Fibroblast of upper back skin (primary cell): ENCODE measurements at places on chromosomes 5 and 9.

- DNase-seq: peak; percentile 39
These were observed 14.3 kb upstream of the GPX3 start for GRCh38 chr5:151005950-151006576.

DNA sequence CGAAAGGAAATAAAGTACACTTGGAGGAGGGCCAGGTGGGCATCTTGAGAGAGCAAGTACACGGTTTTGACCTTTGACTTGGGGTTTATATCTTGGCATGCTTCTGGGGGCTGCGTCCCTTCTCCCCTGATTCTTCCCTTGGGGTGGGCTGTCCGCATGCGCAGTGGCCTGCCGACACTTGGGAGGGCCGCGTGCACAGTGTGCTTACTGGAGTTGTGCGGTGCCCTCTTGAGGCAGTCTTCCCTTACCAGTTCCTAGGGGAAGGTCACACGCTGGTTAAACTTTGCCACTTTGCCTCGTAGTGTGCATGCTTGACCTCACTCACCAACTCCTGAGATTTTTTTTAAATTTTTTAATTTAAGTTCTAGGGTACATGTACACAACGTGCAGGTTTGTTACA, 4.3 kb upstream of the CLPTM1L start:
- no peak for DNase-seq

GRCh38 chr9:112443200-112443599, 43.4 kb upstream of the KIAA1958 start:
- DNase-seq: peak; percentile 8

DNA sequence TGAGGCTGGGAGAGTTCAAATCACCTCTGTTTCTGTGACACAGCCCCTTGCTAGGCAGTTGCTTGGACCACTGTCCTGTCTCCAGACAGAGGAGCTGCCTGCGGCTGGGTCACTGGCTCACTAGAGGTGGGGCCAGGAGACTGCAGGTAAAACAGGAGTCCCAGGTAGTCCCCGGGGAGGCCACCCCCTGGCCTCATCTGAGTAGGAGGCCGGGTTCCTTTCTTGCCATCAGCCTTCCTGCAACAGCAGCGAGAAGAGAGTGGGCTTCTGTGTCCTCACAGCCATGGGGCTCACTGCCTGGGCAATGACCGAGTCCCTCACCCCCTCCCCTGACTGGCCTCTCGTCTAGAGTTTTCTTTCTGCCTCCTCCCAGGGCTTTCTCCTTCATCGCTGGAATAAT, 197.5 kb downstream of the CDK5RAP2 start:
- DNase-seq: no peak

GRCh38 chr5:176381979-176382378, 6.4 kb downstream of the NOP16 start:
- no peak for DNase-seq

GRCh38 chr9:15361737-15362136, 54.7 kb upstream of the TTC39B start:
- DNase-seq: no peak

- peak; percentile 30 for DNase-seq
These were observed 43.4 kb upstream of the HAPLN1 start for GRCh38 chr5:83764101-83764500.

DNA sequence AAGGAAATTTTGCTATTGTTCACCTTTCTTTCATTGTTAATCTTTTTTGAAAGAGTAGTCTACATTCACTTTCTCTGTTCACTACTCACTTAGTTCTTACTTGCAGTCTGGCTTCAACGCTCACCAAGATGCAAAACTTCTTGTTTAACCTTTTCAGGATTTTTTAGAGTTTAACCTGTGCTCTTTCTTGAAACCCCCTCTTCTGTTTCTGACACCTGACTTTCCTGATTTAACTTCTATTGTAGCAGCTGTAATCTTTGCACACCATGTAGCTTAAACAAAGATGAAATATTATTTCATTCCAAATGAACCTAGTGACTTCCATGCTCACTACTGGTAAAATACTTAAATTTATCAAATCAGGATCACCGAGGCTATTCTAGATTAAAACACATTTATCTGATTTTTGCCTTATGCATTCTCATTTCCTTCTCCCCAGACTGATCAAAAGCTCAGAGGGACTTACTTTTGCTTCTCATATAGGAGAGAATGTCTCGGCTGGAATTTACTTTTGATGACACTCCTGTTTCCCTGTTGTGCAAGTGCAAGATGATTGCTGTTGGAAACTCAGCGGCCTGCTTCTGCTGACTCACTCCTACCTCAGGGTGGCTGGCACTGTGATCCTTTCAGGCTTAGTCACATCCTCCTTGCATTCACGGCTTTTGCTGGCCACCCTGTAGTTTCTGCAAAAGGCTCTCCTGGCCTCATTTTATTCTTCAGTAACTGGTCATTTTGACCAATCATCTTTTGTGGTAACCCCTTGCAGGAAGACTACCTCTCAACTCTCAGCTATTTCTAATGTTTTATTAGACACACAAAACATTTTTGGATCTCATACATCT, 109.3 kb upstream of the IFNE start:
- DNase-seq: peak; percentile 99

DNA sequence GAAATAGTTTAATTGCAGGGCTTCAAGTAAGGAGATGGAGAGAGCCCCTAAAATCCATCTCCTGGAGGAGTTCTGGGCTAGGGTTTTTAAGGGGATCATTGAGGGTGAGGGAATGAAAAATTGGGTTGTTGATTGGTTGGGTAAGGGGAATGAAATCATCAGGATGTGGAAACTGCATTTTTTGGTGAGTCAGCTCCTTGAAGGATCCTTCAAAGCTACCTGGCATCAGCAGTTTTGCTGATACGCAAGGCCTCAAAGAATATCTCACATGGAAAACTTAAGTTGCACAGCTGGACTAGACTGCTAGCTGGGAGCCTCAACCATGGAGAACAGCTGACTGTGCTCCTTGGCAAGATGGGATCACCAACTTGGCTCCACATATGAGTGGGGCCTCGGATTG, 136.7 kb downstream of the FGF10 start:
- DNase-seq: no peak

GRCh38 chr5:174528821-174529544, 195.4 kb upstream of the MSX2 start:
- DNase-seq: no peak

DNA sequence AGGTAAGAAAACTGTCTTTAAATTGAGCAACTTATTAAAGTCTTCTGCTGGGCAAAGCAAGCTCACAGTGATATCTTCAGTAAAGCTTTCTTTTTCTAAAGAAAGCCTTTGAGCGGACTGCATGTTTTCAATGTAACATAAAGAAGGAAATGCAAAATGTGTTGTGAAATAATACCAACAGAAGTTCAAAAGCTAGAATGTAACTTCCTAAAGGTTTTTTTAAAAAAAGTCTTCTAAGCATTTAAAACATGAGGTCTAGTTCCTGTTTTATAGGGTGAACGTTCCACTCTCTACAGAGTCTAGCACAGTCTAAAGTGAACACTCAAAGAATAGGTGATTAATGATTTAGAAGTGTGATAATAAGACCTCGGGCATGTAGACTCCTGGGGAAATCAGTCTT, 62.9 kb downstream of the DENND1A start:
- DNase-seq: no peak

GRCh38 chr5:136425921-136426320, 60.6 kb upstream of the TRPC7 start:
- no peak for DNase-seq

DNA sequence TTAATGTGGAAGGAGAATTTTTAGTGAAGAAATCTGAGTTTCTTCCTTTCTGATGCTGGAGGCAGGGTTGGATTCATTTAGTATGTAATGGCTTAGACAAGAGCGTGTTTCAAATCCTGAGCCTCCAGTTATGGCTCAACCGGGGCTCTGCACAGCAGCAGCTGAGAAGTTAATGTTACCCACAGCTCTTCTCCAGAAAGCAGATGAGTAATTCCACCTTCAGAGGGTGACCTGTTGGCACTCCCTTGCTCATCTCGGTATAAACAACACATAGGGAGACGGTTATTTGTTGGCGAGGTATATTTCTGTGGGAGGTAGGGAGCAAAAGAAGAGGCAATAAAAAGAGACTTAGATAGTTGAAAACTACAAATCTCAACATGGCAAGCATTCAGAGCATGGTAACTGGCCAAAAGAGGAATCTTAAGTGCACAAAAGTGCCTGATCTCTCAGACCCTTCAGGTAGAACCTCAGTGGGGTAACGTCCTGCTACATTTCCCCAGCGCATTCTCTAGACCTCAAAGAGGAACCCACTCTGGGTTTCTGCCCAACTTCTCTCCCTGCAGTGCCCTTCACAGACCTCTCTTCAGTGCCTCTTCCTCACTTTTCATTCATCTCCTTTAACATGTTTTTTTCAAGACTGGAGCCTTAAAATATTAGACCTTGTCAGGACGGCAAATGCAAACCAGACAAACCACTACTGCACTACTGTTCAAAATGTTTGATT, 417.5 kb upstream of the ADAMTSL1 start:
- DNase-seq: no peak

DNA sequence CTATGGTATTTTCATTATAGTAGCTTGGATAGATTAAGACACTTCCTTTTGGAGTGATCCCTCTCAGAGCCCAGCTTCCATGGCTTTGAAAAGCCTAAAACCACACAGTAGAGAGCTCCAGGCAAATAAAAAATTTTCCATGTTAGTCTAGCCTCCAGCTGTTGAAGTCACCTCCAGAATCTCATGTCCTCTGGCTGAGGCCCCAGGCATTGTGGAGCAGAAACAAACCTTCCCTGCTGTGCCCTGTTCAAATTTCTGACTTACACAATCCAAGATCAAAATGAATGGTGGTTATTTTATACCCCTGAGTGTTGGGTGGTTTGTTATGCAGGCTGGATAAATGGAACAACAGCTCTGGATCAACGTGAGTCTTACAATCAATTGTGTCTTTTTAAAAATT, 203.9 kb downstream of the ICE1 start:
- DNase-seq: no peak

GRCh38 chr9:130235558-130236435, 29.8 kb upstream of the HMCN2 start:
- peak; percentile 57 for DNase-seq

- DNase-seq: no peak
These were observed 527.2 kb downstream of the NR2F1-AS1 start for GRCh38 chr5:93053825-93054224.

DNA sequence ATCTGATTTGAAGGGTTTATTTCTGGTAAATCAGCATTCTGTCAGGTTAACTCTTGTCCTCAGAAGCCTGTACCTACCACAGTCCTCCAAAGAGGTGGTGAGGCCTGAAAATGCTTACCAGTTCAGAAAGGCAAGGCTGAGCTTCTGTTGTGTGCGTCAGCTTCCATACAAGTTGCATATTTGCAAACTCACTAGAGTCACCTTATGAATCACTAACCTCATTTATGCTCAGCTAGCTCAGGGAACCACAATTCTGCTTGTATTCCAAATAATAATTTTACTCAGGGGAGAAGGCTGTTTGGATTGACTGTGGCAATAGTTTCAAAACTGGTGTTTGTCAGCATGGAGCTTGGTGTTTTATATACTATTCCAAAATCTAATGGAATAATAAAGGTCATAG, 355.1 kb upstream of the RFX3 start:
- DNase-seq: peak; percentile 93

DNA sequence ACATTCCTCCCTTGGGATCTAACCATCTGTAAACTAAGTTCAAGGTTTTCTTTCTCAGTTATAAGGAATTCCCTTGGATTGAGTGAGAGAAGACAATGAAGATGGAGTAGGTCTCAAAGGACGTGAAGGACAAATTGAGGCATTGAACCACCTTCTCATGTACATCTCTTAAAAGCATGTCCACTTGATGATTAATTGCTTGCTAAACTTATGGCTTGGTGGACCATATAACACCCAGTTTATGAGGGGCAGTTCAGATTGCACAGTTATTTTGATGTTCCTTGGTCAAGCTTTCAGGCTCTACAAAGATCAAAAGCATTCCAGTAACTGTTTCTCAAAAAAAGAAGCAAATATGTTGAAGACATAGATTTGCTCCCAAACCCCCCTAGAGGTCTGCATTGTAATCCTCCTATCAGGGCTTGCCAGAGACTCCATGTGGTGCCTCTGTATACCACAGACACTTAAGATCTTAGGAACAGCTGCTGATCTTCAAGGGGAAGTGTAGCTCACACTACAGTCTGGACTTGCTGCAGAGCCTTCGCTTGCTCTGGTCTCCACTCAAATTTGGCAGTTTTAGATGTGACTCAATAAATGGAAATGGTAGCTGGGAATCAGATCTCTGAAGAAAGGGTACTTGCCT, 56.9 kb upstream of the ALDH1A1 start:
- no peak for DNase-seq

DNA sequence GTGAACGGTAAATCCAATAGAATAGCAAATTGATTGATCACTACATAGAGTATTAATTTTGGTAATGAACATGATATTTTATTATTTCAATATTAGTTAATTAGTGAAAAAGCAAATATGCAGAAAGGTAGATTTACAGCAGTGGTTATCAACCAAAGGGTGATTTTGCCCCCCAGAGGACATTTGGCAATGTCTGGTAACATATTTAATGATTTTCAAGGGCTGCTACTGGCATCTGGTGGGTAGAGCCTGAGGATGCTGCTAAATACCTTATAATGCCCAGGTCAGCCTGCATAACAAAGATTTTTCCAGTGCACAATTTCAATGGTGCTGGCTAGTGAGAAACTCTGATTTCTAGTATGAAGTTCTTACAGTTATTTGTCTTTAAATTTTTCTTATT, 1313.7 kb downstream of the PTPRD start:
- DNase-seq: no peak

DNA sequence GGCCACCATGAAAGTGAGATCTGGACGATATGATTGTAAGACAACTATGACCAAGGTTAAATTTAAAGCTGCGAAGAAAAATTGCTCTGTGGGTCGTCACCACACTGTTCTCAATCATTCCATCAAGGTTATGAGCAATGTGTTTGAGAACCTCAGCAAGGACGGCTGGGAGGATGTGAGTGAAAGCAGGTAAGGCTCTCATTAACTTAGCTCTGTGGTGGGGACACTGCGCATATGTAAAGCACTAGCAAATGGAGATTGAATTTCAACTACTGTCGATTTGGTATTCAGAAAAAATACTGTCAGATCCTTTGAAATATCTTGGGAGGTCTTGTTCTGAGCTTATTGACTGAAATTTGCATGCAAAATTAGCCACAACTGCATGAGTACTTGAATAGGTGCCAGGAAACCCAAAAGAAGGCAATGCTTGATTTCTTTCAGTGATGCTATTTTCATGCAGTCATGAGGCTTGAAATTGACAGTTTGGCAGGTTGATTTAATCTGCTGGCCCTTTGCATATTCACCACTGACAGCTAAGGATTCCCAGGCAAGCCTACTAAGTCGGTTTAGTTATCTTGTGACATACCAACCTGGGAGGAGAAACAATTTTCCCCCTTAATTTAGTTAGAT, 183.9 kb upstream of the SH3GL2 start:
- DNase-seq: no peak

GRCh38 chr9:116151199-116151598, 2.4 kb upstream of the PAPPA start:
- DNase-seq: no peak

DNA sequence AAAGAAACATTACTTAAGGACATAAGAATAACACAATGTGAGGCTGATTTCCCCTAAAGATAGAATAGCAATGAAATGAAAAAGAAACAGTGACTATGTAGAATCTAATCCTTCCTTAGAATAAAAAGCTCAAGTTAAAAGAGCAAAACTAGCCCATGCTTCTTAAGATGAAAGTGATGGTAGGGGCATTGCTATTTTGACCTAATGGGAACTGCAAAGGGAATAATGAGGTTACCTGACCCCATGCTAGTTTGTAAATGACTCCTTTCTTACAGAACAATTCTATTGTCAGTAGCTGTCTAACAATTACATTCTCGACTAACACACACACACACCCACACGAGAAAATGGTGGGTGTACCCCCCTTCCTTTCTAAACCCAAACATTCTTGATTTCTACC, 575.8 kb downstream of the CSNK1G3 start:
- no peak for DNase-seq

GRCh38 chr5:99334936-99335335, 406.1 kb upstream of the CHD1 start:
- no peak for DNase-seq
